Activated T-helper 1 cell treated with anti-CD3 and anti-CD28 coated beads, Interleukin-2, amount 50 U/mL, for 16 hours (primary cell): ENCODE measurements at places on chromosomes 6 and 20.

- DNase-seq, result no peak
These were observed 3.8 kb downstream of the TRAF3IP2 start for GRCh38 chr6:111601886-111602285.

- no peak for DNase-seq
These were observed 172.0 kb downstream of the EYA2 start for GRCh38 chr20:47066484-47067270.

GRCh38 chr6:139336488-139336887, 38.0 kb downstream of the CITED2 start:
- no peak for DNase-seq

- no peak for DNase-seq
These were observed 6.6 kb upstream of the WTAP start for GRCh38 chr6:159720708-159721107.

DNA sequence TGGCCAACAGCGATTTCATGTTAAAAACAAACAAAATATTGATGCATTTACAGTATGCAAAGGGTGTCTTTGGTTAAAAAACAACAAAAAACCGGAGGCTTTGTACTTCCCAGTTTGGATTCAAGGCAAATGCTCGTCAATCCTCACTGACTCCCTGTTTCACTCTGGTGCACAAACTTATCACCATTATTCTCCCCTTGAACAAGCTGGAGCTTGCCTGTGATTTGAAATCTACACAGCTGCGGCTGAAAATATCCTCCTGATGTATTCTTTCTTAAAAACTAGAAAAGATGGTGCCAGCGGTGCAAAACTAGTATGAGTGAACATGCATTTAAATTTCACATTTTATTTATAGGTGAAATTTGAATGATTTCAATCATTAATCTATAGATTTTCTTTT, 3.3 kb downstream of the PERP start:
- DNase-seq, result no peak

GRCh38 chr6:150799276-150799805, 66.2 kb upstream of the MTHFD1L start:
- no peak for DNase-seq

- no peak for DNase-seq
These were observed 86.6 kb upstream of the PAX1 start for GRCh38 chr20:21618759-21619416.

GRCh38 chr6:4780360-4780812, 4.2 kb downstream of the CDYL start:
- no peak for DNase-seq

- no peak for DNase-seq
These were observed 613.8 kb downstream of the TFAP2B start for GRCh38 chr6:51432481-51432880.
